ENCODE measurements at places on chromosomes 6 and 20.

GRCh38 chr6:88702956-88703556, 260.4 kb downstream of the RNGTT start:
- no peak for DNase-seq

DNA sequence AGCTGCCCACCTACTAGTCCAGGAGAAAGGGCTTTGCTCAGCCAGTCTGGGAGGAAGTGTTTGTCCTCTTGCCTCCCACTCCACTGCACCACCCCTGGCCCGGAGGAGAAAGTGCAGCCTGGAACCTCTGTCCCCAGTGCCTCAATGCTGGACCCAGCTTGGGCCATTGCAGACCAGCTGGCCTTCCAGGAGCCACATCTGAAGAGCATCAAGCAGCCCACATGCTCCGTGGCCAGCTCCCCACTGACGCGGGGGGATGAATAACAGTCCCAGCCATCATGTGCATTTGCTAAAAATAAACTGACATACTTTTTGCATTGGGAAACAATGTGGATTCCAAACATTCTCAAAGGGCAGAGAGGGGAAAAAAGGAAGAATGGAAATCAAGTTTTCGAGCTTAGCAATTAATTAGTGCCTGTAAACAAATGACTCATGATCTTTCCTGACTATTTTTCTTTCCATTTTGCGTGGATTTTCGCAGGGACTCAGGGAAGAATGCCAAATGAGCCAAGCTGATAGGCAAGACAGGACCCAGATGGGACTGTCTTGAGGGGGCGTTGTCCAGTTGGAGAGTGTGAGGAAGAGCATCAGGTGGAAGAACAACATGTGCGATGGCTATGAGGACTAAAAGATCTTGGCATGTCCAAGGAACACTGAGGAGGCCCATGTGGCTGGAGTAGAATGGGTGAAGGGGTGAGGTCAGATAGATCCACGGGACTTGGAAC, 34.1 kb downstream of the CEBPB start:
- peak; percentile 69 for DNase-seq

DNA sequence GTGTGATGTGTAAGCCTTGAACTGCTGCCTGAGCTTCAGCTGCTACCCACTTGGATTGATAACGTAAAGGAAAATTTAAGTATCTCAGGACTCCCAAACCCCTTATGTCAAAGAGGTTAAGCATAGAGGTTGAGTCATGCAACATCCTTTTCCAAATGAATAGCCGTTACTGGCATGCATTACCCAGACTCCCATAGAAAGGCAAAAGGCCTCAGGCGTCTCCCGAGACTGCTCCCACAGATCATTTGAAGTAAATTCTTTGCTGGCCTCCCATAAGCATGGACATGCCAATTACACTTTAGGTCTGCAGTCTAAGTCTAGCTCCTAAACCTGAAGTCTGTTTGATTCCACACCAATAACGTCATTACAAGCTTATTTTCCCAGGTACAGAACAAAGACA, 14.7 kb downstream of the IPCEF1 start:
- no peak for DNase-seq

DNA sequence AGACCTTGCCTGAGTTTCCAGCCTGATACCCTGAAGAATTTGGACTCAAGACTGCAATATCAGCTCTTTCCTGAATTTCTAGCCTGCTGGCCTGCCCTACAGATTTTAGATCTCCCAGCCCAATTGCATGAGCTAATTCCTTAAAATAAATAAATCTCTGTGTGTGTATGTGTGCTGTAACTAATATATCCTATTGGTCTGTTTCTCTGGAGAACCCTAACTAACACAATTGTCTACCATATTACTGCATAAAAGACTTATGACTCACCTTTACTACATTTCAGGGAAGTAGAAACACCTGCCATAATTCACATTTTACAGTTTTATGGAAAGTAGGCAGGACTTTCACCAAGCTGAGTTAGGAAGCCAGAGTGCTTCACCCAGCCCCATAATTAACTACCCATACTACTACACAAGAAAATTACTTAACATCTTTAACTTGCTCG, 90.7 kb upstream of the BEND6 start:
- DNase-seq: no peak

DNA sequence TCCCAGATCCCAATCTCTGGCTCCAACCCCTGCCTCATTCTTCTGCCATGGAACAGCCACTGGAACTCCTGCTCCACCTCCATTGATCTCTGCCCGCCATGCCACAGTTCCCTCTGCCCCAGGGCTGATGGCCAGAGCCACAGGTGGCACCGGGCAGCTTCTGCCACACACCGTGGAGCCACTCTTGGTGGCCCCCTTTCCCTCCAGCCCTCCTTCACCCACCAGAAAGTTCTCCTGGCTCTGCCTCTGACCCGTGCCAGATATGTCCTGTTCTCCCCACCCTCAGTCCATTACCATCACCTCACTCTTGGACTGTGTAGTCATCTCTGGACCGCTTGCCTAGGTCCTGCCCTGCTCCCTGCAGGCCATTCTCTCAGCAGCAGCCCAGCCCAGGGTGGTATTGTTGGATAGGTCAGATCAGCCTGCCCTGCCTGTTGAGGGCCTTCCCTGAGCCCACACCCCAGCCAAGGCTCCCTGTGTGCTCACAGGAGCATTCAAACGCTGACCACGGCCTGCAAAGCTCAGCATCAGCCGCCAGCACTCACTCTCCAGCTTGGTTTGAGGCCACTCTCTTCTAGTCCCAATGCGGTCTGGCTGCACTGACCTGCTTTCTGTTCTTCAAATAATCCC, 16.8 kb upstream of the SYNDIG1 start:
- DNase-seq: peak; percentile 39

DNA sequence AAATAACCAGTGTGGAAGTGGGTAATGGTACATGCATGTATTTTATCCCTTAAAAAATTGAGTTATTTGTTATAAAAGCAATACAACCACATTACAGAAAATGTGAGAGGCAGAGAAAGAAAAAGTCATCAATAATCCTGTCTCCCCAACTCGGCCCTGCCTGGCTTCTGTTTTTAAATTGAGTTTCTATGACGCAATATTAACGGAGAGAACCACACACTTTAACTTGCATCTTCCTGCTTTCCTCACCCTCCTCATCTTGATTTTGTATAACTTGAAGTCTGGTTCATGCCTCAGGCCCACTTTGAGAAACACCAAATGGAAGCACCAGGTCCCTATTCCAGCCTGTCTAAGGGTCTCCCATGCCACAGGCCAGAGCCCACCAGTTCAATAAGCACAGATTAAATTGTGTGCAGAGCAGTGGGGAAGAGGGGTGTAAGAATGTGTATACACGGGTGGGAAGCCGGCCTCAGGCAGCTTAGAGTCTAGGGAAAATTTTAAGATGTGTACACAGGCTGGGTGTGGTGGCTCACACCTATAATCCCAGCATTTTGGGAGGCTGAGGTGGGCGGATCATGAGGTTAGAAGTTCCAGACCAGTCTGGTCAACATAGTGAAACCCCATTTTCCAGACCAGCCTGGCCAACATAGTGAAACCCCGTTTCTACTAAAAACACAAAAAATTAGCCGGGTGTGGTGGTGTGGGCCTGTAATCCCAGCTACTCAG, 15.9 kb downstream of the KCNK5 start:
- no peak for DNase-seq

GRCh38 chr6:168440520-168441433, at the start of gene SMOC2:
SMOC2 (plus strand) TSS chr6:168441184; CDS start chr6:168441371, 187 bp downstream.
- DNase-seq: peak; percentile 80

- no peak for DNase-seq
Observed at GRCh38 chr6:107536180-107536961, 46.5 kb downstream of the SOBP start.

DNA sequence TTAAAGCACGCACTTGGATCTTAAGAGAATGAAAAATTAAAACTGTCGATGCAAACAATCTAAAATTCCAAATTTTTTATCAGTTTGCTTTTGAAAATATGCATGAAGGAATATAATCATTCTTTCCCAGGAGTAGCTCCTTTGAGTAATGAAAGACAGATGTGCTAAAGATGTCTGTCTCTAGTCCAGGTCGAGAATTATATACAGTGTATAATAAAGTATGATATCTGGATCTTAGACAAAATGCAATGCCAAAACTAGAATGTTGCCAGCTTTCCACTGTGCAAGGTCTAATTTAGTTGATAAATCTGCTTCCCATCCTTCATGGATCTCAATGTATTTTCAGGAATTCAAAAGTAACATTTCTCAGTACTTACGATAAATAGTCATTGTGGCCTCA, 65.1 kb upstream of the ADGRG6 start:
- DNase-seq: no peak

GRCh38 chr6:31462026-31462963, 35.6 kb upstream of the MICB start:
- no peak for DNase-seq
